ENCODE measurements at places on chromosomes 11 and 22. TPM values are rescaled to one million over a fixed set of nuclear protein-coding genes. Genes with fewer than 3 reads are reported as not detected.

- DNase-seq: no peak
- no peak overlapping the region for H3K4me3 ChIP-seq
- H3K27me3 ChIP-seq: no peaks in the 10 kb centered on the region
- H3K36me3 ChIP-seq: no peaks in the 10 kb centered on the region
- H3K27ac ChIP-seq: no peak overlapping the region
These were observed 6.0 kb upstream of the GAS2L1 start for GRCh38 chr22:29300467-29300806.

- no peaks in the 10 kb centered on the region for H3K27me3 ChIP-seq
- no peak for DNase-seq
- no peak overlapping the region for H3K27ac ChIP-seq
These were observed 457.1 kb upstream of the TENM4 start for GRCh38 chr11:79897896-79898295.

DNA sequence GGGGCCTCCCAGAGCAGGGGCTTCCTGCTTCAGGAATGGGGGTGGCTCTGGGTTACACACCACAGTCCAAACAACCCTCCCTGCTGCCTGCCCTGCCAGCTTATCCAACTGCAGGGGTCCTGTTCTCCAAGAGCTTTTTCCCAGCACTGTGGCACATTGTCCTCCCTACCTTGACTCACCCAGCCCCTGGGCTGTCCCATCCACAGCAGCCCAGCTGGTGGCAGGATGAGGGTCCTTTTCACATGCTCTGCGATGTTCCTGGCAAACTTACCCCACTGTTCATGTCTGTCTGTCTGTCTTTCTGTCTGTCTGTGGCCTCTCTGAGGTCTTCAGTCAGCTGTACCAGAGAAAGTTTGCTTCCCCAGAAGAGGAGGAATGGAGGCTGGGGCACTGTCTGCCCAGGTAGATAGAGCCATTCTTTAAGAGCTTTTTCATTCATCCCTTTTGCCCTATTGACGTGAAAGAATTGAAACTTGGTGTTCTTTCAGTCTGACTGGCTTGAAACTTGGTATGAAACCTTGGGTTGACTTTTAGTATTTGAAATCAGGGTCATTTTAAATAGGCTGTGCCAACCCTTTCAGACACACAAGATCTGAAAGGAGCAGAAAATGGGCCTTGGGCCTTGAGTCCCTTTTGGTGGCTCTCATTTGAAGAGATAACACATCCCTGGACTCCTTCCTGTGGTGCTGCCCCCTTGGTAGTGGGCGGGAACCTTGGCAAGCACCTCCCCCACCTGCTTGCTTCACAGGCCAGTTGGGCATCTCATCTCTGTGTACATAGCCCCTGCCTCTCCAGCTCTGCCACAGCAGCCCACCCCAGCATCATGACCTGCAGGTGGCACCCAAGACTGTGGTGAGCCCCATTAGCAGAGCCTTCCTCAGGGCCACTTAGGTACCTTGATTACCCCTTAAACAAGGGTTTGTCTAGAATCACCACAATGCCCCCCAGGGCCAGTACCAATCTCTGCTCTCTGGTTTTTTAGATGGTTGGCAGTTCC is 74.6 kb upstream of the SUSD2 start:
- peak overlapping the region; percentile 67 for H3K27ac ChIP-seq
- DNase-seq: peak; percentile 41
- H3K4me3 ChIP-seq: no peak overlapping the region
- no peaks in the 10 kb centered on the region for H3K27me3 ChIP-seq
- no peaks in the 10 kb centered on the region for H3K36me3 ChIP-seq

- no peak overlapping the region for H3K4me3 ChIP-seq
- H3K36me3 ChIP-seq: no peaks in the 10 kb centered on the region
- no peaks in the 10 kb centered on the region for H3K4me1 ChIP-seq
- no peaks in the 10 kb centered on the region for H3K27me3 ChIP-seq
- H3K27ac ChIP-seq: no peak overlapping the region
These were observed 28.6 kb upstream of the AMPD3 start for GRCh38 chr11:10426475-10426874.

DNA sequence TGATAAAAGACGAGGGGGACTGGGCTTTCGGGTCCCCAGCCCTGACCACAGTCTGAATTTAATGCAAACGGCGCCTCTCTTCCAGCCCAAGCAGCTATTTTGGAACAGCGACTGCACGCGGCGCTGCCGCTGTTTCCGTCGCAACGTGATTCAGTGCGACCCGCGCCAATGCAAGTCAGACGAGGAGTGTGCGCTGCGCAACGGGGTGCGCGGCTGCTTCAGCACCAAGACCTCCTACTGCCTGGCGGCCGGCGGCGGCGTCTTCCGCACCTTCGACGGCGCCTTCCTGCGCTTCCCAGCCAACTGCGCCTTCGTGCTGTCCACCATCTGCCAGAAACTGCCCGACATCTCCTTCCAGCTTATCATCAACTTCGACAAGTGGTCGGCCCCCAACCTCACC is 56.7 kb downstream of the TECTA start:
- no peaks in the 10 kb centered on the region for H3K27me3 ChIP-seq
- H3K36me3 ChIP-seq: no peaks in the 10 kb centered on the region
- no peak overlapping the region for H3K27ac ChIP-seq
- DNase-seq: no peak
- H3K4me3 ChIP-seq: no peak overlapping the region
- no peaks in the 10 kb centered on the region for H3K4me1 ChIP-seq

DNA sequence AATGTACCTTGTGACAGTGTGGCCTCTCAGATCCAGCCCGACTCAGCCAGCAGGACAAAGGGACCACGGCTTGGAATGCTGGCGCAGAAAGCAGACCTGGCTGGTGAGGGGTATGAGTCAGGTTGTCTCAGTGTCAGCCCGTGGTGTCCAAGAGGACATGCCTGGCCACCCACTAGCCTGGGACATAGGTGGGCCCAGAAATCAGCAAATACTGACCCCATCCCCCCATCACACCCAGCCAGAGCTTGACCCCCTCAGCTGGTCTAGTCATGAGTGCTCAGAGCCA is 4.5 kb downstream of the BANF1 start:
- H3K36me3 ChIP-seq: no peaks in the 10 kb centered on the region
- no peak for DNase-seq
- H3K4me3 ChIP-seq: no peak overlapping the region
- no peak overlapping the region for H3K27ac ChIP-seq
- peaks cover 3% of the 10 kb centered on the region for H3K4me1 ChIP-seq

- H3K4me1 ChIP-seq: no peaks in the 10 kb centered on the region
- no peaks in the 10 kb centered on the region for H3K27me3 ChIP-seq
- no peak overlapping the region for H3K4me3 ChIP-seq
These were observed 42.2 kb downstream of the BUD13 start for GRCh38 chr11:116730601-116731000.

GRCh38 chr11:20010156-20010850 is 150.0 kb downstream of the DBX1 start:
- DNase-seq: no peak
- no peaks in the 10 kb centered on the region for H3K27me3 ChIP-seq
- peak overlapping the region; percentile 71 for H3K27ac ChIP-seq
- peaks cover 3% of the 10 kb centered on the region for H3K4me1 ChIP-seq
- no peak overlapping the region for H3K4me3 ChIP-seq

- no peak overlapping the region for H3K27ac ChIP-seq
- H3K36me3 ChIP-seq: no peaks in the 10 kb centered on the region
- H3K4me1 ChIP-seq: no peaks in the 10 kb centered on the region
- H3K4me3 ChIP-seq: no peak overlapping the region
- DNase-seq: no peak
These were observed 8.7 kb downstream of the ALDH3B2 start for GRCh38 chr11:67665541-67666302.

- no peak overlapping the region for H3K27ac ChIP-seq
- DNase-seq: no peak
- no peaks in the 10 kb centered on the region for H3K27me3 ChIP-seq
- H3K4me3 ChIP-seq: no peak overlapping the region
- H3K36me3 ChIP-seq: no peaks in the 10 kb centered on the region
These were observed 273.2 kb downstream of the DCDC1 start for GRCh38 chr11:31096191-31096805.

DNA sequence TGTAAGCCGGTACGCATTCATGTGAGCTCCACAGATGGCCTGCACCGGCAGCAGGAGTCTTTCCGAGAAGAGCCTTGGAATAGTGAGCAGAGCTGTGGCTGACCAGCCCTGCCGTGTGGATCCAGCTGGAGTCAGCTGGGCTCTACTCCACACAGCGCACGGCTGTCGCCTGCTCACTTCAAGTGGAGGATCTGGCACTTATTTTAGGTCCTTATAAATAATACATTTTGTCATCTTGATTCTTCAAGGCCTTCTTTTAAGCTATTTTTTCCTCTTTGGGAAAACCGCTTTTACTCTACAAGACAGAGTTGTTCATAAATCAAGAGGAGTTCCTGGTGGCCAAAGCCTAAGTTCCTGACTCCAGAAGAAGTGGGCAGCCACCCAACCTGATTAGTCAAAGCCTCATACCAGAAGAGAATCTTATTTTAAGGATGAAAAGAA is 93.8 kb downstream of the KCNC1 start:
- H3K4me1 ChIP-seq: no peaks in the 10 kb centered on the region
- no peaks in the 10 kb centered on the region for H3K36me3 ChIP-seq
- peak; percentile 61 for DNase-seq
- no peak overlapping the region for H3K27ac ChIP-seq
- no peaks in the 10 kb centered on the region for H3K27me3 ChIP-seq
- H3K4me3 ChIP-seq: no peak overlapping the region

The INSC gene
- total RNA-seq: not detected

The SORL1 gene
- 7.6 TPM for total RNA-seq

The TMPRSS4 gene
- total RNA-seq: not detected

The GAL gene
- total RNA-seq: 0.41 TPM

The MYH9 gene
- 346 TPM for total RNA-seq

The DNHD1 gene
- total RNA-seq: 12.6 TPM

The OR52H1 gene
- 2.1 TPM for total RNA-seq

The PRG3 gene
- total RNA-seq: not detected

The OR8D4 gene
- not detected for total RNA-seq

The LRRC10B gene
- 39.7 TPM for total RNA-seq

The OR10A2 gene
- not detected for total RNA-seq

The USP35 gene
- 25.3 TPM for total RNA-seq

The CSF2RB gene
- total RNA-seq: 3.4 TPM

The KRTAP5-2 gene
- not detected for total RNA-seq

All from uterus (tissue), 4 donors.